ENCODE measurements at places on chromosomes 2 and 18.

DNA sequence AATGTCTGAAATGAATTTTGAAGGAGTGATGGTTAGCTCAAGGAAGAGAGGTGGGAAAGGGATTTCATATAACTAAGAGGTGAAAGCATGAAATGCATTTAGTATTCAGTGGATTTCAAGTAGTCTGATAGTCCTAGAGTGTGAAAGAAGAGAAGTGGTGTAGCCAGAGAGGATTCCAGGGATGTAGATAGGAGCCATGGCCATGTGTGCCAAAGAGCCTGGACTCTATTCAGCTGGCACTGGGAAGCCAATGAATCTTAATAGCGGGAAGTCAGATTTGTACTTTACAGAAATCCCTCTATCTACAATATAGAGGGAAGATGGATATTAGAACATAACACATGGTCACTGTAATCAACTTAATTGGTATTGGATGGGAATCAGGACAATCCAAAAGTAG is 8.3 kb upstream of the BOLL start:
- DNase-seq: no peak

- DNase-seq: no peak
Measured at GRCh38 chr2:138930571-138930970, 150.4 kb upstream of the NXPH2 start.

DNA sequence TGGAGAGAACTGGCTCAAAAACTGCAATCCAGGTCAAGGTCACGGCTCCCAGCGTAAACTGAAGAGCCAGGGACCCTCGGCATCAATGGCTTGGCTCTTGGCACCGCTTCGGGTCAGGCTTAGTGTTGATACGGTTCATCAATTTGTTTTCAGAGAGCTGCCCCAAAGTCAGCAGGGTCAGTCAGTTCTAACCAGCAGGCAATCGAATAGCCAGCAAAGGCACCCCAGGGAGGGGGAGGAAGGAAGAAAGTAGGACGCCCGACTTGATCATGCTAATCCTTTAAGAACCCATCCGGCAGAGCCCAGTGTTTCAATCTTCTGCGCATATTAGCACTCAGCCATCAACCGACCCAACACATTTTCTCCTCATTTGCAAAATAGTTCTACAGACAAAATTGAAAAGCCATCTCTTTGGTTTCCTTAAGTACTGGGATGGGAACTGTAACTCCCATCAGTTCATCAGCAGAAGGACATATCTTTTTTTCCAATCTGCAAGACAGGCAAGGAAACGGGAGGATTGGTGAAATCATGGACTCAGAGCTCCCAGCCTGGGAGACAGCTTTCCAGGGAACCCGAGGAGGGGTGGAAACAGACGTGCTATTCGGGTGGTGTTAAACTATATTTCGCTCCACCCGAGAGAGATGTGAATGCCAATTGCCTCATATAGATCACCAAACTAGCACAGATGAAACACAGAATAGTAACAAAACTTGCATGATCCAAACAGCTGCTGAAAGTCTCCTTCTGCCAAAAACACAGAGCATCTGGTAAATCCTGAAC is 40.7 kb upstream of the CABLES1 start:
- no peak for DNase-seq

DNA sequence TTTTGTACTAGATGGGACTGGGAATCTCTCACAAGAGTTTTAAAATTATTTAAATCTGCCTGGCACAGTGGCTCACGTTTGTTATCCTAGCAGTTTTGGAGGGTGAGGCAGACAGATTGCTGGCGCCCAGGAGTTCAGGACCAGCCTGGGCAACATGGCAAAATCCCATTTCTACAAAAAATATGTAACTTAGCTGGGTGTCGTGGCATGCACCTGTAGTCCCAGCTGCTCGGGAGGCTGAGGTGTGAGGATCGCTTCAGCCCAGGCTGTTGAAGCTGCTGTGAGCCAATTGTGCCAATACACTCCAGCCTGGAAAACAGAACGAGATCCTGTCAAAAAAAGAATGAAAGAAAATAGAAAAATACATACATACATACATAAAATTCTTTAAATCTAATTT is 685.7 kb upstream of the PIK3C3 start:
- DNase-seq: no peak

GRCh38 chr2:220163486-220163885 is 536.1 kb downstream of the SLC4A3 start:
- DNase-seq: no peak

DNA sequence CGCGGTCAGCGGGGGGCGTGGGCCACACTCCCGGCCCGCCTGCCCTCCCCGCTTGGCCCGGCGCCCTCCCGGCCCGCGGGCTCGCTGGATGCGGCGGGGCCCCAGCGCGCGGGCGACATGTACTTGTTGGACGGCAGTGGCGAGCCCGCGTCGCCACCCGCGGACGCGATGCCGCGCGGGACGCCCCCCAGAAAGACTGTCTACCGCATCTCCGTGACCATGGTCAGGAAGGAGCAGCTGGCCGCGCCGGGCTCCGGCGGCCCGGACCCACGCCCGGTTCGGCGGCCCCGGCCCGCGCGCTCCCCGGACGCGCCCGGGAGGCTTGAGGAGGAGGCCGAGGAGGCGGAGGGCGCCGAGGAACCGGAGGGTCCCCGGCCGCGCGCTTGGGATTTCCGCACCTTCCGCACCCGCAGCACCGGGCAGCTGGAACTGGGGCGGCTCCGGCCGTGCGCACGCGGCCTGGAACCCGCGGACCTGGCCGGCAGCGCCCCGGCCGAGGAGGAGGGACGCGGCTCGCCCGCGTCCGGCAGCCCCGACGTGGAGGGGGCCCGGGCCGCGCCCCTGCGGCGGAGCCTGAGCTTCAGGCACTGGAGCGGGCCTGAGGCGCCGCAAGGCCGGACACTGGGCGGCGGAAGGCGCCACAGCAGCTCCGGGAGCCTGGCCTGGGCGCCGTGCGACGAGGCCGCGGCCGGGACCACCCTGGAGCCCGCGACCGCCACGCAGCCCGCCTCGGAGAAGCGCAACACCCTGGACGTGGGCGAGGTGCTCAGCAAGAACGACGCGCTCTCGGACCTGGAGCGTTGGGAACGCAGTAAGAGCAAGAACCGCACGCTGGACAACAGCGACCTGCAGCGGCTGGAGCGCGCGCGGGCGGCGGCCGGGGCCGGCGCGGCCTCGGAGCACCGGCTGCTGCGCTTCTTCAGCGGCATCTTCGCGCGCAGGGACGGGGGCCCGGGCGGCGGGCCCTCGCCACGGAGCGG is 176.4 kb downstream of the AGAP1 start:
- no peak for DNase-seq

- no peak for DNase-seq
Measured at GRCh38 chr2:218079943-218080913, 11.2 kb downstream of the RUFY4 start.

DNA sequence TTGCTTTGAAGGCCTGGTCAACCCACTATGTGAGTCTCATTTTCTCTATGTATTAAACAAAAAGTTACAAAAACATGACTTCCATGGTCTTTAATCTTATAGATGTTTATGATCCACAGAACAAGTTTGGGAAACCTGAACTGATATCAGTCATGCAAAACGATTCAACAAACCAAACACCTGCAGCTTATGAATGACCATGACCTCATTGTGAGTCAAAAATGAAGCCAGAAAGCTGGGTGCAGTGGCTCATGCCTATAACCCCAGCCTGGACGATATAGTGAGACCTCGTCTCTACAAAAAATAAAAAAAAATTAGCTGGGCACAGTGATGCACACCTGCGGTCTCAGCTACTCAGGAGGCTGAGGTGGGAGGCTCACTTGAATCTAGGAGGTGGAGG is 270.4 kb upstream of the CCDC68 start:
- DNase-seq: no peak

DNA sequence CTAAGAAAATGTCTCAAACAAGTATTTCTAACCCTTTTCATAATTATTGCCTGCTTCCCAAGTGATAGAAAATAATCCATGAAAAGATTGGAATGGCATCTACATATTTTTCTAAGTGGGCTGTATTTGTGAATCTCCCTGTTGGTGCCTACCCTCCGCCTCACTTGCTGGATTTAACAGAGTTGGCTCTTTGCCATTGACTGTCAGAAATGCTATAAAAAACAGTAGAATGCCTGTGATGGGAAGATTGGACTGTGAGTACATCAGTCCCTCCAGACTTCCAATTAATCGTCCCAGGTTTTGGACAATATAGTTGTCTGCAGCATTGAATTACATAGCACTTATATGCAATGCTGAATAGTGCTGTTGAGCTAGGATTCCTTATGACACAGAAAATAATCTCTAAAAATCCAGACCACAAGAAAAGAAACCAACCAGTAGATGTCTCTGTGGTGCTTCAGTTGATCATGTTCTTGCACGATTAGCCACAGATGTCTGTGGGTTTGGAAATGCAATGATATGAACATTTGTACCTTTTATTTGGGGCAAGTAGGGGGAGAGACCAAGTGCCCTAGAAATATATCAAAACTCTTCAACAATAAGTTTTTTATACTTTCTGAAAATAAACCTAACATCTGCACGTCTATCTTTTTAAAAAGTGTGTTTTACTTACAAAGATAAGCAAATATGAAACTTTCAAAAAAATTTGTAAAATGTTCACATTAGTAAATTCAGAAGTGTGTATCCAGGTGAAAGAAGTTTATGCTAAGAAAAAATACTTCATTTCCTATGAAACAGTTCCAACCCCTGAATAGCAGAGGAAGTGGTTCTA is 88.5 kb downstream of the DYNAP start:
- no peak for DNase-seq

- no peak for DNase-seq
Measured at GRCh38 chr2:98665677-98666076, 57.3 kb downstream of the UNC50 start.

DNA sequence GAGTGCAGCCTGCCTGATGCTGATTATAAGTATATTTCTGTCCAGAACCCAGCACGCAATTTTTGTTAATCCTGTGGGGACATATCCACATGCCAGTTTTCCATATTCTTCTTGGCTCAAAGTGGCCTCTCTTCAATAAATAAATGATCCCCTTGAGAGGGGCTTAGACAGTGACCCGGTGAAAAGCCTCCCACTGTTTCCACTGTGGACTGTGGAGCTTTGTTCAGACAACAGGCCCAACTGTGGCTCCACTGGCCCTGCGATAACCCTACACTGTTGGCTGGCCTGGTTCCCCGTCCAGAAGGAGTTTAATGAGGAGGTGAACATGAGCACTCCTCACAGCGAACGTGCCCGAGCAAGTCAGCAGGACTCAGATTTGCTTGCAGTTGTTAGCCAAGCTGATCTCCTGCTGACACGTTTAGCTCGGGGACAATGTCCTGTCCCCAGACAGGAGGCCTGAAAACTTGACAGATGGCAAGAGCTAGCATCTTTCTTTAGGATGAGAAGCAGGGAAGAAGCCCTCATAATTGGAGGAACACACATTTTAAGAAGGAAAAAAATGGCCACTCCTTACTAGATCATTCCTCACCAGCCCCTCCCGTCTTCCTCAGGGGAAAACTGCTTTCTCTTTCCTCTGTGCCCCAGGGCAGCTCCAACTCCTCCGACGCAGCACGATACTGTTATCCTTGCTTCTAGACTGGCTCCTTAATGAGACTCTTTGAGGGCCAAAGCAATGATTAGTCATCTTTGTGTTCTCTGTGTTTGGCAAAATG is 20.0 kb upstream of the MTCL1 start:
- DNase-seq: no peak

GRCh38 chr18:50454387-50454988 is 79.6 kb downstream of the SKA1 start:
- DNase-seq: no peak

GRCh38 chr18:75809151-75809925 is 381.8 kb upstream of the SMIM21 start:
- no peak for DNase-seq

All from activated CD4-positive, alpha-beta T cell treated with anti-CD3 and anti-CD28 coated beads, Interleukin-2, amount 50 U/mL, for 24 hours (primary cell).